ENCODE measurements at places on chromosomes 6 and 20.

DNA sequence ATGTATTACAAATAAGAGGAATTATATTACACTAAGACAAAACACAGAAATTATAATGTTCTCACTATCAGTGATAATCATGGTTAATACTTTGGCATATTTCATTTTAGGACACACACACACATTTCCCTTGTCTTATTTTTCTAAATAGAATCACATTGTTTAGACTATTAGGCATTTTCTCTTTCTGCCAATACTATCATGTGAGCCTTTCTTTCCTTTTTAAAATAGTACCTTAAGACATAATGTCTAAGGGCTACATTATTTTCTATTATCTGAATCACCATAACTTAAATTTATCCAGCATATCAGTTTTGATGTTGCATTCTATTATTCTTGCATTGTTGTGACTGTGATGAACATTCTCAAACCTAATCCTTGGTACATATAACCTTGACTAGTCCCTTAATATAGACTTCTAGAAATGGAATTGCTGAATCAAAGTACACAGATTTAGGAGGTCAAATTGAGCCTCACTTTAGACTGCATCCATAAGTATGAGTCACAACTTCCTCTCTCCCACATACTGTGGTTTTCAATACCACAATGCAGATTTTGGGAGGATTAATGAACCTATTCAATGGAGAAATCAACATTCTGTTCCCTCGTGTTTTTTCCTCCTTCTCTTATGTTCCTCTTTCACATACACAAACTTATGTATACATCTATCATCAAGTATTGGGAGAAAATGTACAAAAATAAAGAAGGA, 212.6 kb downstream of the MOXD1 start:
- no peak for DNase-seq

- no peak for DNase-seq
Observed at GRCh38 chr20:44361021-44361420, 5.5 kb downstream of the HNF4A start.

DNA sequence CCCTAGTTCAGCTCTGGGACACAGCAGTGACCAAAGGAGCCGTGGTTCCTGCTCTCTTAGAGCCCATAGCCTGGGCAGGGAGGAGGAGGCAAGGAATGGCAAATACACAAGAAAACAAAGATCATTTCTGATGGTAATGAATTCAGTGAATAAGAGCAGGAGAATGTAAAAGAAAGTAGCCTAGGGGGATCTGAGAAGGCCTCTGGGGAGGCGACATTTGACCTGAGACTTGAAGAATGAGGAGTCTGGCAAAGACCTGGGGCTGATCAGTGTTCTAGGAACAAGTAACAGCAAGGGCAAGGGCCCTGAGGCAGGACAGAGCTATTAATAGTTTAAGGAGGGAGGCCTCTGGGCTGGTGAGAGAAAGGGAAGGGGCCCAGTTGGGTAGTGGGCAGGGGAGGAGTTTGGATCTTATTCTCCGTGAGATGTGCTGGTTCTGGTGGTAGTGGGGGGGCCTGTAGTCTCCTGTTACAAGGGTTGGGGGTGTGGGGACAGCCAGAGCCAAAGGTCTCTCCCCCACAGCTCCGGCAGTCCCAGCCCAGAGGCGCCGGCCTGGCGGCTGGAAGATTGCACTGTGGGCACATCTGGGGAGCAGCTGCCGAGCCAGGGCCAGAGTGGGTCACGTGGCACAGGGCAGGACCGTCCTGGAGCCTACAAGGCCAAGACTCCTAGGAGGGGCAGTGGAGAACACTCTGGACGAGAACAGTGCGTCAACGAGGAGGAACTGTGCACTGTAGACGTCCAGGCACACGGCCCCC, 9.3 kb upstream of the ID1 start:
- peak; percentile 92 for DNase-seq

DNA sequence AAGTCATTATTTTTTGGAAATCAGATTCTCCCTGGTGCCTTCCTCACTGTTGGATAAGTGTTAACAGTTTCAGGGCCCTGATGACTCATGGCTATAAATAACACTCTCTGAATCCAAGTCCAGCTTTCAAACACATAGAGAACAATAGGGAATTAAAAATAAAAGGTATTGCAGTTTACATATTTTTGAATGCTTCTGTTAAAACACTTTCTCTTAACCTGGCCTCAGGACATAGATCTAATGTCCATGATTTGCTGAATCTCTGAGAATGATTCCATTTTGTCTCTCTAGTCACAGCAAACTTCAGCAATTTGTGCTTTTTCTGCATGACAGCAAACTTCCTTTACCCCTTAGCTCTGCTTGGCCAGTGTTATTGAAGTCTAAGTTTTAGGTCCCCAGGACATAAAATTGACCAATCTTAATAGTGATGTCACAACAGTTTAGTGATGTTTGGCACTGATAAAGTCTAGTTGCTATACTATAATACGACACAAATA, 1192.4 kb upstream of the CITED2 start:
- DNase-seq = peak; percentile 7

Measured in brain pericyte (primary cell).